ENCODE measurements at places on chromosomes 16 and 17.

DNA sequence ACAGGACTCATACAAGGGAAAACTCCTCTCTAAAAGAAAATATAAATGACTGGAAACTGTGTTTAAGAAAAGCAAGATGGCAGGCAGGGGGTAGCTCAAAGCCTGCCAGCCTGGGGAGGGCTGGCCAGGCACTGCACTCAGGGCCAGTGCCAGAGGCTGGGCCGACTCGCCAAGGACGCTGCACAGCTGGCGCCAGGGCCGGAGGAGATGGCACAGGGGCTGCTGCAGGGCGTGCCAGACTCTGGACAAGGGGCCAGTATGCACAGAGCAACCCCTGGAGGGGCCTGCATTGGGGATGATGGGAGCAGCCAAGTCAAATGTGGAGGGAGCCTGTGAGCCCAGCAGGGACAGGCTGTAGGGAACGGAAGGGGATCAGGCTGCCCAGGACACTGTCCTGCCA, 4.0 kb downstream of the PKMYT1 start:
- no peak for DNase-seq

GRCh38 chr16:21100447-21100846, 50.2 kb downstream of the DNAH3 start:
- DNase-seq = no peak

DNA sequence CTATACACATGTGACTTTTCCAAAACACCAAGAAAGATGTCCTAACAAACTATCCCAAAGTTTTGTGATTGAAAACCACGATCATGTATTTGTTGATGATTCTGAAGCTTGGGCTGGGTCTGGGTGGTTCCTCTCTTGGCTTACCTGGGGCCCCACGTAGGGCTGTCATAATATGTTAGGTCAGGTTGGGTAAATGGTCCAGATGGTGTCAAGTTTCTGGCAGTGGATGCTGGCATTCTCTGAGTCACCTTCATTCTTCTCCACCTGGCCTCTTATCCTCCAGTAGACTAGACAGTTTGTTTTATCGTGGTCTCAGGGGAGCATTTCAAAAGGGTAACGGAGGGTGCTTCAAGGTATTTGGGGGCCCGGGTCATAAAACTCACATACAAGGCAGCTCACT, 39.4 kb downstream of the SYCE1L start:
- no peak for DNase-seq

DNA sequence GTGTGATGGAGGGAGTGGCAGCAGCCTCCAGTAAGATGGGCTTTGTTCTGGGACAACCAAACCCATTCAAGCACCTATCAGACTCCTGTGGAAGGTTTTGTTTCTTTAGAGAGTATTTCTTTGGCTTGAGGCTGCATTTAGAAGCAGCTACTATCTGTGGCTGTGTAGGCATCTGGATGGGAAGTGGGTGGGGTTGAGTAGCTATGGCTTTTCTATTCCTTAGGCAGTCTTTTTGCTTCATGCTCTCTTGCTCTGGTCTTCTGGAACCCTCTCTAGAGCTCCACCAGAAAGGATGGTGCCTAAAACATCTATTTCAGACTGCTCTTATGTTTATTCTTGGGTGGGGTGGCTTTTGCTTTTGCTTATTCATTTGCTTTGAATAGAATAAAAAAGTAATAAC, 19.9 kb downstream of the TNRC6A start:
- DNase-seq = no peak

DNA sequence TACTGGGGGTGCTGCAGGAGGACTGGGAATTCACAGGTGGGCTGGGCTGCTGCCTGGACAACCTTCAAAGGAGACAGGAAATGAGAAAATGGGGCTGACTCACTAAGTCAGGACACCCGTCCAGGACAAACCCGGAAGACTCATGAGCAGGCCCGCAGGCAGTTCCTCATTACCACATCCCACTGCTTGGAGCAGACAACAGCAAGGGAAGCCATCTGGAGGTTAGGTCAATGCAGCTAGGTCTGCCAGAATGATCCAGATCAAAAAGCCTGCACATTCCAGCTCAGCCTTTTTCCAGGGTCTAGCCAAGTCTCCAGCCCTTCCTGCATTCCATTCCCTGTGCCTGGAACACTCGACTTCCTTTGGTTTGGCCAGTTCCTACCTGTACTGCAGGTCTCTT, 536.5 kb upstream of the CDH11 start:
- DNase-seq = no peak

DNA sequence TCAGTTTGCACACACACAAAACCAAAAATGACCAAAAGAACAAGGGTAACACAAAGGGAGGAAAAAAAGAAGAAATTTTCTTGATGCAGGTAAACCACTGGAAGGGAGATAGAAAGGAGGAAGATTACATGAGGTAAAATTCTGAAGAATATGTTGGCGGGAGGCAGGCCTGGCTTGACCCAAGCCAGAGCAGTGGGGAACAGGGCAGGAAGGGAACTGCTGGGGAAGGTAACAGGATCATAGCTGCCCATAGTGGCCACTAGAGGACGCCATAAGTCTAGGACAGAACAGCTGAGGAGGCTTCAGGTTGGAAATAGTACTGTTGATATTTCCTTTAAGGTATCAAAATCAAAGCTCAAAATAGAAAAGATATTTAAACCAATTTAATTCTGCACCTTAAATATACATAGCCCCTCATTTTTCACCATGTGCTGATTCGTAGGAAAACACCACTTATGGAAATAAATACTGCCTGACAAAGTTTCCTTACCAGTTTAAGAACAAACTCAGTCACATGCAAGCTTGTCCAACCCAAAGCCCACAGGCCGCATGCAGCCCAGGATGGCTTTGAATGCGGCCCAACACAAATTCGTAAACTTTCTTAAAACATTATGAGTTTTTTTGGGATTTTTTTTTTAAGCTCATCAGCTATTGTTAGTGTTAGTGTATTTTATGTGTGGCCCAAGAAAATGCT, 15.5 kb downstream of the VPS35 start:
- peak; percentile 66 for DNase-seq

DNA sequence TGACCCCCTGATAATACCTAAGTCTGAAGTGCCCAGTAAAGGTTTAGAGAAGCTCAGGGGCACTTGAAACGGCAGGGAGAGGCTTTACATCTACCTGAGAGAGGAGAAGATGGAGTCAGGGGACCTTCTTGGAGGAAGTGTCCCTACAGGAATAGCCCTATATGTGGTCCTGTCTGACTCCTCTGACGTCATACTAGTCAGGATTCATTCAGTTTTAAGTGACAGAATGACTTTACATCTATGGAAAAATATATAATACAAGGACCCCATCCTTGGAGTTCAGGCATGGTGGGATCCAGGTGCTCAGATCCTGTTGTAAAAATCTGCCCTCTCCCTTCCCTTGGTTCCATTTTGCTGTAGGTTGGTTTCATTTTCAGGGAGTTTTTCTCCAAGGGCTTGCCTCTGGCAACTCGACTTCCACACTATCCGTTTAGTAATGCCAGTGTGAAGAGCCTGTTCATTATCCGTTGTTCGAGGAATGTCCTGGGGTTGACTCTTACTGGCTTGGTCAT, 205.6 kb downstream of the IRF8 start:
- DNase-seq = no peak

DNA sequence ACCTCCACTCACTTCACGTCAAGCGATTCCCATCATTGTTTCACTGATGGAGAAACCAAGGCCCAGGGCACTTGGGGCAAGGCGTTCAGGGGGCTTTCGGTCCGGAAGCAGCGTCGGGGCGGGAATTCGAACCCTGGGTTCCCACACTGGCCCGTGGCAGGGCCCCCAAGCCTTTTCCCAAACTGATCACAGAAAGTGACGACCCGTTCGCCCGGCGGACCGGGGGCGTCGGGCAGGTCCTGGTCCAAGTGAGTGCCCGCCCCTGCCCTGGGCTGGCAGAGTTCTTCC, 856 bp upstream of the MON1B start:
- no peak for DNase-seq

DNA sequence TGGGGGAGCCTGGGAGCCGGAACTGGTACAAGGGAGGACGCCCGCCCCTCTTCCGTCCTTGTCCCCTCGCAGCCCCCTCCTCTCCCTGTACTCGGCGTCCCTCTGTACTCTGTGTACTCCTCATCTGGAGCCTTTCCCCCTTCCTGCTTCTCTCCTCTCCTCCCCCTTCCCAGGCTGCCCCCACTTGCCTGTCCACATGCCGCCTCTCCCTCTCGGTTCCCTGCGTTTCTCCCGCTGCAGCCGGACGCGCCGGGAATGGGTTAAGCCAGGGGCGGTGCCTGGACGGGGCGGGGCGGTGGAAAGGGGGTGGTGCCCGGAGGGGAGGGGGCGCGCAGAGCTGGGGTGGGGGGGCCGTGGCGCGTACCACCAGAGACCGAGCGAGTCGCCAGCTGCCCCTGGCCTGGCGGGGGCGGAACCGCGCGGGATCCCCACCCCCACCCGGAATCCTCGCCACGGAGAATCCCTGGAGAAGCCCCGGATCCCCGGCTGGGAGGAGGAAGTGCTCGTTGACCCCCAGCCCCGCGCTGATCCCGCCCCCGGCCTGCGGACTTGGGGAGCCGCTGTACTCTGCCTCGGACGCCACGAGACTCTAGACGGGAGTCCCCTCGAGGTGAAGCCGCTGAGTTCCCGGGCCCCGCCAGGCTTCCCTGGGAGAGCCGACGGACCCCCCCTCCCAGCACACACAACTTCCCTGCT, 22.6 kb downstream of the GJD3 start:
- DNase-seq = peak; percentile 60

- DNase-seq = peak; percentile 39
These were observed at the start of gene MT1H for GRCh38 chr16:56669005-56669839. TSS of gene MT1H (plus strand) at chr16:56669814. CDS start at chr16:56669885, 71 bp downstream.

- no peak for DNase-seq
These were observed 1032.1 kb upstream of the RBFOX1 start for GRCh38 chr16:6300523-6300922.

- DNase-seq = no peak
These were observed 126.0 kb upstream of the ERCC4 start for GRCh38 chr16:13793841-13794409.

DNA sequence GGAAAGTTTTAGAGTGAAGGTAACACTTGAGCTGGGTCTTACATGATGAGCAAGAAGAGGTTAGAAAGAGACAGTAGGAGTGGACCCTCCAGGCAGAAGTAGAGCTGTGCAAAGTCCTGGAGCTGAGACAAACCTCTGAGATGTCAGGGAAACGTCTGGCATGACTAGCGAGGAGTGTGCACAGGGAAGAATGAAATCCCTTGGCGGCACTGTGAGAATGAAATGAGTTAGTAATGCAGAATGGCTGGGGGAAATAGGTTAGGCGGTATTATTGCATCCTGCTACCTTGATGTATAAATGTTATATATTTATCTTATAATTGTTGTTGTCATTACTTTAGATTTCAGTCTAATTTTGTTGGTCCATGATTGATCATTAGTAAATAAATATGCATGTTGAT, 457.9 kb upstream of the CCL2 start:
- no peak for DNase-seq

GRCh38 chr17:45294506-45294905, 22.3 kb downstream of the MAP3K14 start:
- no peak for DNase-seq

- DNase-seq = peak; percentile 31
These were observed 23.5 kb upstream of the FOXK2 start for GRCh38 chr17:82495844-82496528.

- no peak for DNase-seq
These were observed 1130.4 kb downstream of the CDH8 start for GRCh38 chr16:60905811-60906210.

DNA sequence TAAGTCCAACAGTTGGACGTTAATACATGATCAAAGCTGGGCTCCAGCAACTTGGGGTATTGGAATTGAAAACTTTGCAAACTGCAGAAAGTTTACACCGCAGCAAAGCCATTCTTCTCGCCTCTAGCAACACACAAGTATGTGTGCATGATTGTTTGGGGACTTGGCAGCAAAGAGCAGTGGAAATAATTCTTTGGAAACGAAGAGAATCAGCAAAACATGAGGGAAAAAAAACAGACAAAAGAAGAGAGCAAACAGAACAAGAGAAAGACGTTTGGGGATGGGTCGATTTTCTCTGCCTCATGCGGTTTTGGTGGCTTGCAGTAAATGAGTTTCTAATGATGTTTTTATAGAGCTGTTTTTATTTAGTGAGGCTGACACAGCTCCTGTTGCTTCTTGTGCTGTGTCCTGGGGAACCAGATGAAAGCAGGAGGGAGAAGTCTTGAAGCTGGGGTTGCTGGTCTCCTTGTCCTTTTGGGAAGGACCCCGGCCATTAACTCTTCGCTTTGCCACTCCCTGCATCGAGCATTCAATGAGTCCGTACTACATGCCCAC, 502.9 kb downstream of the GRIN2A start:
- no peak for DNase-seq

DNA sequence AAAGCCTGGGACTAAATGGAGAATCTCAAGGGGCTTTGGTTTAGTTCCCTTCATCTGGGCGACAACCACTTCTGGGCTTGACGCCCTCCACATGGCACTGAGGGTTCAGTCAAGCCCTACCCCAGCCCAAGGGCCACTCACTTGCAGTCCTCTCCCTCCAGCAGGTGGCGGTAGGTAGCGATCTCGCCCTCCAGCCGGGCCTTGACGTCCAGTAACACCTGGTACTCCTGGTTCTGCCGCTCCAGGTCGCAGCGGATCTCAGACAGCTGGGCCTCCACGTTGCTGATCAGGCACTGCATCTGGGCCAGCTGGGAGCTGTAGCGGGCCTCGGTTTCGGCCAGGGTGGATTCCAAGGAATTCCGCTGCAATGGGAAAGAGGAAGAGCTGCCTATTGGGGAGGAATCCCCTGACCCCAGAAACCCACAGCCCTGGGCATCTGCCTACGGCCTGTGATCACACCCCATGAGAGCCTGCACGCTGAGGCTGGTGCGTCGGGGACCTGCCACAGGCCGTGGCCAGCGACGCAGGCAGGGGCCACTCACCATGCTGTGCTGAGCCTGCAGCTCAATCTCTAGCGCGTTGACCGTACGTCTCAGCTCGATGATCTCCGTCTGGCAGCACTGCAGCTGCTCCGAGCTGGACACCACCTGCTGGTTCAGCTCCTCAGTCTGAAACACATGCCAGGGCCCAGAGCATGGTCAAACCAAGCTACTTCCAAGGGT, 2.7 kb downstream of the KRT36 start:
- DNase-seq = peak; percentile 54

GRCh38 chr17:54979657-54980056, 11.1 kb downstream of the STXBP4 start:
- DNase-seq = no peak

- DNase-seq = no peak
These were observed 2.4 kb downstream of the EVI2A start for GRCh38 chr17:31318851-31319661.

- DNase-seq = no peak
These were observed 3.2 kb upstream of the GRIN2C start for GRCh38 chr17:74862919-74863318.

- DNase-seq = no peak
These were observed 2.8 kb downstream of the NLK start for GRCh38 chr17:28045304-28045703.

Data from activated naive CD4-positive, alpha-beta T cell treated with anti-CD3 and anti-CD28 coated beads, Interleukin-2, amount 10 ng/mL, durations not matched to agents 7 days and 5 days (primary cell).